ENCODE measurements at places on chromosomes 12 and 14. TPM values are rescaled to one million over a fixed set of nuclear protein-coding genes. Genes with fewer than 3 reads are reported as not detected.

LMO3 gene
- 170 TPM for total RNA-seq

GRCh38 chr12:47754126-47754525 lies 4.6 kb downstream of the RAPGEF3 start:
- peaks cover 57% of the 10 kb centered on the region for H3K4me1 ChIP-seq
- DNase-seq: no peak
- H3K27ac ChIP-seq: peak overlapping the region; percentile 89
- H3K4me3 ChIP-seq: no peak overlapping the region

TAS2R20 gene
- 1.2 TPM for total RNA-seq

GRCh38 chr14:106605548-106606448 lies 1079.4 kb downstream of the TMEM121 start:
- DNase-seq: peak; percentile 71
- no peaks in the 10 kb centered on the region for H3K36me3 ChIP-seq
- H3K4me1 ChIP-seq: no peaks in the 10 kb centered on the region
- no peak overlapping the region for H3K27ac ChIP-seq
- no peak overlapping the region for H3K4me3 ChIP-seq
- H3K27me3 ChIP-seq: peaks cover 17% of the 10 kb centered on the region

SLC35F4 gene
- total RNA-seq: not detected

CD69 gene
- 14.5 TPM for total RNA-seq

DNA sequence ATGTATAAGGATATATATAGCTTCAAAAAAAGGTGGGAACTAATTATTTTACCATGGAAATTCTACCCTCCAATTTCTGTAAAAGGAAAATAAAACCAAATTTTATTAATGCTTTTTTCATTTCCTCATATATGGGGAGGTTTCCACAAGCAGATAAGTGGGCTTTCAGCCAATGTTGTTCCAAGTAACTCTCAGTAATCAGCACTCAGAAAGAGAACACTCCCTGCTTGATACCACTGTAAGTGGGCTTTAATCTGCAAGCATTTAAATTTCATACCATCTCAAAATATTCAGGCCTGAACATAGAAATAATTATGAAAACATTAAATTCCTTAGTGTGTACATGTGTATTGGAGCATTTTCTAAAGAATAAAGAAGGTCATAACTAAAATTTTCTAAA lies 827.6 kb downstream of the C12orf50 start:
- no peaks in the 10 kb centered on the region for H3K4me1 ChIP-seq
- no peak overlapping the region for H3K27ac ChIP-seq
- H3K4me3 ChIP-seq: no peak overlapping the region
- H3K27me3 ChIP-seq: no peaks in the 10 kb centered on the region
- H3K36me3 ChIP-seq: no peaks in the 10 kb centered on the region

- H3K4me1 ChIP-seq: no peaks in the 10 kb centered on the region
- no peak overlapping the region for H3K4me3 ChIP-seq
- H3K36me3 ChIP-seq: no peaks in the 10 kb centered on the region
- H3K27me3 ChIP-seq: no peaks in the 10 kb centered on the region
- DNase-seq: no peak
- no peak overlapping the region for H3K27ac ChIP-seq
These were observed 157.4 kb downstream of the EFCAB11 start for GRCh38 chr14:89797148-89797547.

DNA sequence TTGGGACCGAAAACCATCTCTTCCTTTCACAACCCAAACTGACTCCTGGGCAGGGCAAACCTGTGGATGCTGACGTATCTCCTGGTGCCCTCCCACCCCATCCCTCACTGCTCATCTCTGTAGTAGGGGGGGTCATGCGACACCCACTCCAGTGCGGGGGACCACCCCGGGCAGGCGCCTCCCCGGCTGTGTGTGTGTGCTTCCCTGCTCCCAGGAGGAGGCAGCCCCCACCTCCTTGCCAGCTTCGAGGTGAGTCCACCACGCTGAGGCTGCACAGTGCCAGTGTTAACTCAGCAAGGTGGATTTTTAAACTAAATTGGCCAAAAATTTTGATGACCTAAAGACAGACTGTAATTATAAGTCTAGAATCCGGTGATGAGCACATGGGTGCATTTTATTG lies 46.2 kb upstream of the BEGAIN start:
- H3K4me3 ChIP-seq: no peak overlapping the region
- no peak for DNase-seq
- H3K4me1 ChIP-seq: no peaks in the 10 kb centered on the region
- H3K36me3 ChIP-seq: no peaks in the 10 kb centered on the region
- H3K27me3 ChIP-seq: peaks cover 21% of the 10 kb centered on the region
- no peak overlapping the region for H3K27ac ChIP-seq

GLS2 gene
- 5.5 TPM for total RNA-seq

- H3K36me3 ChIP-seq: no peaks in the 10 kb centered on the region
- H3K4me3 ChIP-seq: no peak overlapping the region
- H3K27ac ChIP-seq: no peak overlapping the region
- no peaks in the 10 kb centered on the region for H3K27me3 ChIP-seq
These were observed 16.5 kb downstream of the FAM186B start for GRCh38 chr12:49588721-49589516.
